ENCODE measurements at places on chromosomes 4 and X. TPM values are rescaled to one million over a fixed set of nuclear protein-coding genes. Genes with fewer than 3 reads are reported as not detected.

The POU4F2 gene
- total RNA-seq, result not detected

DNA sequence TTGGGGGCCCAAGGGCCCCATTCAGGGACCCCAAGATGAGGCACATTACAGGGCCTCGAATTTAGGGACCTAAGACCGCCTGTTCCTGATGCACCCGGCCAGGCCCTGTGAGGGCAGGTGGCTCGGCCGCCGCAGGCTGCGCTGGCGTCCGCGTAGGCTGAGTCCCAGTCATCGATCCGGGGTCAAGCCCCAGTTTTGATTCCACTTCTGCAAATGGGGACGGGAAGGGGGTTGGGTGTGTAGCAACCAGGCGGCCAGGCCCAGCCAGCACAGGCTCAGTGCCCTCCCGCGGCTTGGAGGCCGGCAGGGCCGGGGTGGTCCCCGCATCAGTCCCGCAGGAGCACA lies 327 bp downstream of the PNPLA4 start:
- DNase-seq, result no peak

- DNase-seq, result no peak
Observed at GRCh38 chrX:18792828-18793227, 85.4 kb downstream of the PPEF1 start.

GRCh38 chrX:7242613-7243012 lies 94.7 kb upstream of the PUDP start:
- DNase-seq, result no peak

GRCh38 chr4:183409483-183409882 lies 35.0 kb upstream of the CDKN2AIP start:
- DNase-seq, result no peak

DNA sequence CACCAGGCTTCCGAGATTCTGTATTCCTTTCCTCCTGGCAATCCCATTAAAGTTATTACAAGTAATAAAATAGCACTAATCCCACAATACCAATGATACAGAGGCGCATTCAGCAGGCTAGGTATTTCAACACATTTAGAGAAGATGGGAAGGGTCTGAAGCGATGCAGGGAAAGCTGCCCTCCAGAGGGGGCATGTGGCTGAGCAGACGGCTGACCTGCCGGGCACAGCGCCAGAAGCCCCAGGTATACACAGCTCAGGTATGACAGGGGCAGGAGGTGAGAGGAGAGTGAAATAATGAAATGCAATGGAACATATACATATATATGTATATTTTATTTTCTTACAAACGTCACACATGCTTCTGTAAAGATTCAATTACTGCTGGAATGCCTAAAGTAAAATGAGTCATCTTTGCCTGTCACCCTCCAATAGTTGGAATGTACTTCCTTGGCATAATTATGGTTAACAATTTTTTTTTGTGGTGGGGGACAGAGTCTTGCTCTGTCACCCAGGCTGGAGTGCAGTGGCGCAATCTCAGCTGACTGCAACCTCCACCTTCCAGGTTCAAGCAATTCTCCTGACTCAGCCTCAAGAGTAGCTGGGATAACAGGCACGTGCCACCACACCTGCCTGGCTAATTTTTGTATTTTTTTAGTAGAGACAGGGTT lies 21.3 kb upstream of the CDKN2AIP start:
- no peak for DNase-seq

DNA sequence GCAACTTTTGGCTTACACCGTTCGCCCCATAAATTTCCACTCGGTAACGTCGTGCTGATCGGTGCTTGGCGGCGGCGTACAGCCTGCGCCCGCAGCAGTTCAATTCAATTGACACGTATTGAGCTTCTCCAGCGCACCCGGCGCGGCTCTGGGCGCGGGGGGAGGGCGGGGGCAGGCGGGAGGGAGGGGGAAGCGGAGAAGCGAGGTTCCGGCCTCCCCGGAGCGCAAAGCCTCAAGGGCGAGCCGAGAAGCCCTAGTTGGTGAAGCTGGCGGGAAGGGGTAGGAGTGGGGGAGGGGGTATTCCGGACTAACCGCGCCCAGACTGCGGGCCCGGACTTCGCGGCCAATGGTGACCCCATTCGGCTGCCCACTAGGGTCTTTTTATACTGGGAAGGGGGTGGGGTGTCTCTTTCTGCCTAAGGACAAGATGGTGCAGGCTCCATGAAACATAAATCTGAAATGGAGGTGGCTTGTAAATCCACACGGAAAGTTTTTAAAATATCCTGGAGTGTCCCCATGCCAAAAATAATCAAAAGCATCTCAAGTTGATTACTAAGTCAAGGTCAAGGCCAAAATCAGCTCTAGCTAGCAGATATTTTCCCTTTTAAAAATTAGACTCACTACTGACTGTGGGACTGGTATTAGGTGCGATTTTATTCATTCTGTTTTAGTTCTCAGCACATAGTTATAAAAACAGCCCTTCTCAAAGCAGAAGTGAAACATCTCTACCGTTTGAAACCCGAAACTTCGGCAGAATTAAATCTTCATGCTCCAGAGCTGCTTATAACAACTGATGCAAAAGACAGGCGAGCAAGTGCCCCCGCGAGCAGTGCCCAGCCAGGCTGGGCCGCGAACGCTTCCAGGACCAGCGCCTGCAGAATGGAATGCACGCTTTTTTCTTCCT lies 1.5 kb upstream of the BCOR start:
- peak; percentile 57 for DNase-seq

- no peak for DNase-seq
Observed at GRCh38 chr4:10173037-10173753, 56.6 kb upstream of the WDR1 start.

GRCh38 chr4:105550641-105551040 lies 1.8 kb upstream of the ARHGEF38 start:
- no peak for DNase-seq

Measured in adrenal gland (tissue), 19 donors.